ENCODE measurements at places on chromosomes 3 and 15.

- DNase-seq = no peak
Measured at GRCh38 chr15:38085931-38086568, 151.6 kb downstream of the TMCO5A start.

- no peak for DNase-seq
Measured at GRCh38 chr3:121567649-121568048, at the start of gene ARGFX. Gene ARGFX (plus strand): TSS chr3:121567949. CDS start chr3:121570714, 2,765 bp downstream.

DNA sequence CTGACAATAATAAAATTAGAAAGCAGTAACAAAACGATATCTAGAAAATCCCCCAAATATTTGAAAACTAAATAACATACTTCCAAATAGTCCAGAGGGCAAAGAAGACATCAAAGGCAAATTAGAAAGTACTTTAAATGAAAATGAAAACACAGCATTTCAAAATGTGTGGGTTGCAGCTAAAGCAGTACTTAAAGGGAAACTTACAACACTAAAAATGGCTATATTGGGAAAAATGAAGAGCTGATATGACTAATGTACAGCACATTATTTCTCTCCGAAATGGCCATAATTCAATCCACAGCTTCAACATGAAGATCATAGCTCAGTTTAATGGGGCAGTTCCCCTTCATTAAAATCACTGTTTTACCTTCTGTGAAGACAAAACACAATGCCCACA, 71.9 kb downstream of the FBXL22 start:
- no peak for DNase-seq

GRCh38 chr15:48177383-48177765, 721 bp downstream of the MYEF2 start:
- DNase-seq = peak; percentile 19

DNA sequence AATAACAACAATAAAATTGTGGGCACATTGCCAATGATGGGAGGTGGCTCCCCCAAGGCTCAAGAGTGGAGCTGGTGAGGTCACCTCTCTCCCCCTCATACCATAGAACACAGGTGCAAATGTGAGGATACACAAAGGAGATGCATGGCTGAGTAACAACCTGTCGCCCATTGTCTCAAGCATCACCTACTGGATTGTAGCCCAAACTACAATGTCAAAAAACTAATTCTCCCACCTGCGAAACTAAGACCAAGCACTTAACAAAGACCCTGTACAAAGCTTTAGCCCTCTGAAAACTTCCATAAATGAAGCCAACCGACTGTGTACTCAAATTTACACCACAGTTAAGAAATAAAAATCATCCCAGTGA, 50.4 kb upstream of the IGSF11 start:
- DNase-seq = no peak

GRCh38 chr15:56930669-56931313, 12.3 kb downstream of the TCF12 start:
- DNase-seq = no peak

- DNase-seq = no peak
Measured at GRCh38 chr3:105747696-105748095, 121.1 kb downstream of the CBLB start.

- no peak for DNase-seq
Measured at GRCh38 chr15:77107068-77107467, 36.2 kb upstream of the TSPAN3 start.

DNA sequence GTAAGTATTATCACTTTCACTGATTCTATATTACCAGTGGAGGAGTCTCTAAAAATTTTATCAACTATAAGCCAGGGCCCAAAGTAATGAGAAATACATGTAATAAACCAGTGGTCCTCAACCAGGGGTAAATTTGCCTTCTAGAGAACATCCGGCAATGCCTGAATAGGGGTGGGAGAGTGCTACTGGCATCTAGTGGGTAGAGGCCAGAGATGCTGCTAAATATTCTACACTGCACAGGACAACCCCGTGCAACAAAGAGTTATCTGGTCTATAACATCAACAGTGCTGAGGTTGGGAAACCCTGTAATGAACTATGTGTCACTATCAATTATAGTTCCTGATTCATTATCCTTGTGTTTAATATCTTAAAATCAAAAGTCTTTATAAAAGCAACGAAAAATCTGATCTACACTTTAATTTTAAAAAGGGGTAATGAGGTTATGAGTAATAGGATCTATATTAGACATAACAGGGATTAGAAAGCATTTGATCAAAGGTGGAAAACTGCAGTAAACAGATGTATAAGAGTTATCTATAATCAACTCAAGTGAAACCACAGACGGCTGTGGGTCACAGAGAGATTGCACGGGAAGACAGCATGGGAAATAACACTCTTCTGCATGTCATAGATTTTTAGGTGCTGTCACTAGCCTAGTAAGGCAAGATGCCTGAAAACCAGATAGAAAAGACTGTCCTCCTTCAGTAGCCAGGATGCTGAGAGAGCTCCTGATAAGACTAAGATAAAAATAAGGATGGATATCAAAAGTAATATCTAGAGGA, 2.0 kb downstream of the LYSMD2 start:
- no peak for DNase-seq

GRCh38 chr3:125480656-125481374, 39.2 kb downstream of the SNX4 start:
- DNase-seq = no peak

DNA sequence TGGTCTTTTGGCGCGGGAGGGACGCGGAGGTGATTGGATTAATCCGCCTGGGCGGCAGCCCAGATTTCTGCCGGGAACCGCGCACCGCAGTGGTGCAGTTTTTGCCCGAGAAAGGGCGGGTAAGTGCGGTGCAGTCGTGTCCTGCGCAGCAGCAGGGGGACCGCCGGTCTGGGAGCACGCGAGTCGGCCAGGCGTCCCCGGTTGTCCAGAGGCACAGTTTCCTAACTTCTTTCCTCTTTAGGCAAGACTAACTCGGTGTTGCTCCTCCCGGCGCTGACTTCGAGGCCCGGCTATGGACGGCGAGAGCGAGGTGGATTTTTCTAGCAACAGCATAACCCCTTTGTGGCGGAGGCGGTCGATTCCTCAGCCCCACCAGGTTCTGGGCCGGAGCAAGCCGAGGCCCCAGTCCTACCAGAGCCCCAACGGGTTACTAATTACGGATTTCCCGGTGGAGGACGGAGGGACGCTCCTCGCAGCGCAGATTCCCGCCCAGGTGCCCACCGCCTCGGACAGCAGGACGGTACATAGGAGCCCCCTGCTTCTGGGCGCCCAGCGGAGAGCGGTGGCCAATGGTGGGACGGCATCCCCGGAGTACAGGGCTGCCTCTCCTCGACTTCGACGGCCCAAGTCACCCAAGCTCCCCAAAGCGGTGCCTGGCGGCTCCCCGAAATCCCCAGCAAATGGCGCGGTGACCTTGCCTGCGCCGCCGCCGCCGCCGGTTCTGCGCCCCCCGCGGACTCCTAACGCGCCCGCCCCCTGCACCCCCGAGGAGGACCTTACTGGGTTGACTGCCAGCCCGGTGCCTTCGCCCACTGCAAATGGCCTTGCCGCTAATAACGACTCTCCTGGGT, 736 bp downstream of the ARHGEF26 start:
- no peak for DNase-seq

- DNase-seq = no peak
Measured at GRCh38 chr3:174247687-174248152, 611.4 kb upstream of the NAALADL2 start.

- no peak for DNase-seq
Measured at GRCh38 chr3:4751502-4752101, 227.6 kb upstream of the BHLHE40 start.

DNA sequence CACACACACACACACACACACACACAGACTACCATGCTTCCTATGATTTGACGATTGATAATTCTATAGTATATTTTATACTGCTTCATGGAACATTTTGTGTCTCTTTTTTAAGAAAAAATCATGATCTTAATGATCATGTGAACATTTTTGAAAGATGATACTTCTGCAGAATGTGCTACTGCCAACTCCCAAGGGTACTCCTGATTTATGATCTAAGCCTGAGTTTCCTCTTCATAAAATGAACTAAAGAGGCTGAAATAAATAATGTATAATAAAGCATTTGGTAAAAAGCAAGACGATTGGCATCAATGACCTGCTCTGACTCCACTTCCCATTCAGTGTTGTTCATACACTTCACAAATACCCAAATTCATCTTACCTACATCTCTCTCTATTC, 333.8 kb upstream of the RBMS3 start:
- DNase-seq = no peak

- no peak for DNase-seq
Measured at GRCh38 chr3:2863127-2863526, 247.0 kb downstream of the IL5RA start.

DNA sequence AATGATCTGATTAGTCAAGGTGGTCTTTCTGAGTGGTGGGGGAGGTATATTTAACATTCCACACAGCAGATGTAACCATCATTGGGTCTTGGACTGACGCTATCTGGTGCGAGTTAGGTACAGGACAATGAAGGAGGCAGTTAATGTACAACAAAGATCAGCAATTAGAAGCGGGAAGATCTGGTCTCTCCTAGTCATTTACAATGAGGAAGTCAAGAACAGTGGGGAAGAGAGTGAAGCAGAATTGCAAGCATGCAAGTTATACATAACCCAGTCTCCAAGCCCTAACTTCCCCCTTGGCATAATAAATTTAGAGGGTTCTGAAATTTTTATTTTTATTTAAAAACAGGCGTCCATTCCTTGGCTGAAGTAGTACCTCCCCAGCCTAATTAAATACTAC, 14.1 kb downstream of the GPD1L start:
- DNase-seq = no peak

GRCh38 chr15:20646529-20647142, 105.0 kb upstream of the GOLGA6L6 start:
- no peak for DNase-seq

DNA sequence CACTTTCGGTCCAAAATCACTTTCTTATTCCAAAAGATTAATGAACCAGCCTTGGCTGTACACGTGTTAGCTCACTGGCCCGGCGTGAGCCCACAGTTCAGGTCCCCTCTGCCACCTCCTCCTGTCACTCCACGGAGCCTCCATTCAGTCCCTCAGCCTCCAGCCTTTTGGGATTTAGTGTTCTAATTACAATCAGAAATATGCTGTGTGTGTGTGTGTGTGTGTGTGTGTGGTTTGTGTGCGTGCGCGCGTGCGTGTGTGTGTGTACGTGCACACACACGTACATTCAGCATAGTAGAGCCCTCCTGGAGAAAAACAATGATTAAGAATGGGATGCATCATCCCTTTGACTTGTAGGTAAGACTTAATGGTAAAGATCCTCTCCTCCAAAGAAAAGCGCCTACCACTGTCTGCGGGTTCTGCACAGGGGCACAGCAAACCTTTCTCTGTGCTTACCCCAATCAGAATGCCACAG, 801 bp downstream of the CA12 start:
- DNase-seq = no peak

DNA sequence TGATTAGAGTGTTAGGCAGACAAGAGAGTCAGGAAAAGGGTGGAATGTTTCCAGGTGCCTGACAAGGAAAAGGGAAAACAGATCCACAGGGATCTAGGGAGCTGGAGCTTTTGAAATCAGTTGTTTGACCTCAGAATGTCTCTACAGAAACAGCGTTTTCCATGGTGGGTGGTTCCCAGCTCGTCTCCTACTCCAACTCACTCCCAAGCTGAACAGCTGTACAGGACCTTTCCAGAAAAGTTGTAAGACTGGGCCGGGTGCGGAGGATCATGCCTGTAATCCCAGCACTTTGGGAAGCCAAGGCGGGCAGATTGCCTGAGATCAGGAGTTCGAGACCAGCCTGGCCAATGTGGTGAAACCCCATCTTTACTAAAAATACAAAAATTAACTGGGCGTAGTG, 55.7 kb upstream of the RYK start:
- DNase-seq = no peak

Measured in CD4-positive, alpha-beta T cell treated with Interleukin-15 for 1 hour (primary cell).